Left lobe of liver (tissue), 2 donors: ENCODE measurements at places on chromosomes 7 and 10.

DNA sequence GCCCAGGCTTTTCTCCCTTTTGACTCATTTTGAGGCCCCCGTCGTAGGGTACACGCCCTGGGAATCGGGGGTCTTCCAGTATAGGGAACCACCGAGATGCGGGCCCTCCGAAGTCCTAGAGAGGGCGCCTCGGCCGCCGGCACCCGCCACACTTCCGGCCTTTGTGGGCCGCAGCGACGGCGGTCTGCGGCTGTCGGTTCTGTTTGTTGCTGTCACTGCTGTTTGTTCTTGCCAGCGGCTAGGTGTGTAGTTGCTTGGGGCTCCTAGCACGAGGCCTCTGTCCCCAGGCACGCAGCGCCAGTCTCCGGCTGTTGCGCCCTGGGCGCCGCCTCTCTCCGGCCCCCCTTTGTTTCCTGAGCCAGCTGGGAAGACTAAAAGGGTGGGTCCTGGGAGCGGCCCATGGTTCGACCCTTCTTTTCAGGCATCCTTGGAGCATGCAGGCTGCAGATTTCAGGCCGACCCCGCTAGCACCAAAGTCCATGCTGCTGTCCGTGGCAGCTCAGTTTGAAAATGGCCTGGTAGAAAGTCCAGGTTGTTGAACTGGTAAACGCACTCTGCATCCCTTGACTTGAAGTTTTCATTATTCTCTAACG, 17.8 kb upstream of the ZKSCAN1 start:
- peak; percentile 70 for DNase-seq

- DNase-seq, result no peak
Observed at GRCh38 chr10:16942381-16943078, 125.3 kb upstream of the RSU1 start.

DNA sequence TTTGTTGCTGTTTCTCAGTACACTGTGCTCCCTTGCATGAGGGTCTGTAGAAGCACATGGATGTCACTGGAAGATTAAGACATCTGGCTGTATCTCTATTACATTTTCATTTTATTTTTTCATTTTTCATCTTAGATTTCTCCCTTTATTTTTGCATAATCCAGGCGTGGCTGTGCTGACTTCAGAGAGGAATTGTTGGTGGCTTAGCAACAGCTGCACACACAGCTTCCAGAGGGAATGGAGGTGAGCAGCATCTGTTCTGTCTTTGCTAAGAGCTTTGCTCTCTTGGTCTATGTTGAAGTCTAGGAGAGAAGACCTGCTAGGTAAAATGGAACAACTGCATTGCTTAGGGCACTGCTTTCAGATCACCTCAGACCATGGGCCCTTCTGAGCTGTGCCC, 254.4 kb upstream of the SP4 start:
- DNase-seq, result no peak

- no peak for DNase-seq
Observed at GRCh38 chr10:6503171-6503570, 76.9 kb downstream of the PRKCQ start.

- DNase-seq, result no peak
Observed at GRCh38 chr7:13107291-13107690, 419.9 kb downstream of the ARL4A start.

GRCh38 chr10:89702121-89702480, 711 bp downstream of the KIF20B start:
- no peak for DNase-seq

GRCh38 chr7:122688400-122688998, 10.4 kb downstream of the RNF133 start:
- DNase-seq, result no peak

DNA sequence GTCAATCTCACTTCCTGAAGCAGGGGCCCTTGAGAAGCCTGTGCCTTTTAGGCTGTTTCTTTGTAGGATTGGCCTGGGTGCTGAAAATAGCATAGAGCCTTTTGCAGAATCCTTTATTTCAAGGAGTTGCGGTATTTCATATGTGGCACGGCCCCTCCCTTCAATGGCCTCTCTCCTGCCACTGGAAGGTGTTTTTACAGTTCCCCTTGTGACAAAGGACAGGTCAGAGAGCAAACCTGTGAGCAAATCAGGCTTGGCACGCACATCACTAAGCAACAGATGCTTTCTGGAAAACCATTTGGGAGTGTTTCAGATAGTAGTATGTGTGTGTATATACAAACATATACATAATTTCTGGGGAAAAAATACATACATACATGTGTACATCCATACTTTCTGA, 388.6 kb upstream of the C7orf33 start:
- DNase-seq, result no peak

DNA sequence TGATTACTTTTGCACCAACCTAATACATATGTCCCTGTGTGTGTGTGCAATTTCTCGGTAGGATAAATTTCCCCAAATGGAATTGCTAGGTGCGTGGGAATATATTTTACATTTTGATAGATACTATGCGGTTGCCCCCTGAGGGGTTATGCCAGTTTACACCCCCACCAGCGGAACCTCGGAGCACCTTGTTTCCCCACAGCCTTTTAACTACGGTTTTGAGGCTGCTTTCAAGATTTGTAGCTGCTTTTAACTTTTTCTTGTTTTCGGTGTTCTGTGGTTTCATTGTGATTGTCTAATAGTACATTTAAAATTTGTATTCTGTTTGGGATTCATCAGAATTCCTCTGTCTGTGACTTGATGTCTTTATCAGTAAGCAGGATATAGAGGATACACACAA, 22.0 kb downstream of the PROSER2 start:
- DNase-seq, result no peak

- DNase-seq, result no peak
Observed at GRCh38 chr7:152677808-152678670, 2.1 kb upstream of the XRCC2 start.

- no peak for DNase-seq
Observed at GRCh38 chr10:50506861-50507573, 116.7 kb downstream of the SGMS1 start.

GRCh38 chr10:70672165-70673042, at the start of gene ADAMTS14:
ADAMTS14 (plus strand) TSS chr10:70672506; CDS start chr10:70672803, 297 bp downstream.
- no peak for DNase-seq

- DNase-seq, result no peak
Observed at GRCh38 chr7:48224042-48224441, 52.8 kb downstream of the ABCA13 start.

DNA sequence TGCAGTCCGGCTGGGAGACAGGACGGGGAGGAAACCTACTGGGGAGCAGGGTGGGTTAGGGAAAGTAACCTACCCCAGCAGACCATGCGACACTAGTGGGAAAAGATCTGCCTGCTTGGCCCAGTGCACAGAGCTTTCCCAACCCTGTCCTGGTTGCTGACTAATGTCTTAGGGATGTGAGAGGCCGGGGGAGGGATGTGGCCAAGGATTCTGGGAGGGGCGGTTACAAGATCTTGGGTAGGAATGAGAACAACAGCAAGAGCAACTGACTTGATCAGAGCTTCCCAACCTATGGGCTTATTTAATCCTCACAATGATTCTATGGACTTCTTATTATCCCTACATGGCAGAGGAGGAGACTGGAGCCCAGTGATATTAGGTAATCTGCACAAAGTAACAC, 24.0 kb upstream of the EIF5AL1 start:
- peak; percentile 31 for DNase-seq

DNA sequence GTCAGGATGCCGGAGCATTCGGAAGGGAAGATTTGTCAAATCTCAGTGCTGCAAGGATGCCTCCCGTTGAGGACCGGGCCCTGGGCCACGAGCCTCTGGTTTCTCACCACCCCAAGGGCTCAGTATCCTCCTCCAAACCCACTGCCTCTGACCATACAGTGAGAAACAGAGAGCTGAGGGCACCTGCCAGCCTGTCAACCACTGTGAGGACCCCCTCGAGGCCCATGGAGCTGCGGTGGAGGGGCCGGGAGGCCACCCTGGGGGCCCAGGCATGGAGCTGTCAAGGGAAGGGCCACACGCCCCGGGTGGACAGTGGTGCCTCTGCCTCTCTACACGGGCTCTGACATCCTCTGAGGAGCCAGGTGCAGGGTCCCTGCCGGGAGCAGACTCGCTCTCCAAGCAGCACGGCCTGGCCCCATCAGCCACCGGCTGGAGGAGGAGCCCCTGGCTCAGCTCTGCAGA, 248.0 kb upstream of the TCERG1L start:
- no peak for DNase-seq

- no peak for DNase-seq
Observed at GRCh38 chr7:137454767-137455166, 111.2 kb upstream of the PTN start.

GRCh38 chr7:23043441-23043840, 29.5 kb upstream of the HYCC1 start:
- no peak for DNase-seq

- peak; percentile 53 for DNase-seq
Observed at GRCh38 chr10:12350167-12350872, 973 bp downstream of the CAMK1D start.

DNA sequence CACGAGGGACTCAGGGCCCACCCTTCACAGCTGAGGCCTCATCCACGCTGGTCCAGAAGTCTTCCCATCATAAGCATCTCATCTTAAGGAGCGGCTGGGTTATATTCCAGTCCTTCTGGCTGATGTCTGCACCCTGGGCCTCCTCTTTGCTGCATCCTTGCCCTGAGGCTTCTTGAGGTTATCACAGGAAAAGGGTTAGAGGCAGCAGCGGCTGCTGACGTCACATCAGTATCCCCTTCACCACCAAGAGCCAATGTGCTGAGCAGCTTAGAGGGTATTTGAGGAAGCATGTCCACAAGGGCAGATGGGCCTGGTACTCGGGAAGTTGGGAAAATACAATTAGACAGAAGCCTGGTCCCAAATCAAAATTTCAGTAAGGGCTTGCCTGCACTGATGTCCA, 125.1 kb downstream of the PLXNA4 start:
- no peak for DNase-seq

GRCh38 chr7:156309016-156309620, 331.5 kb upstream of the RNF32 start:
- no peak for DNase-seq

DNA sequence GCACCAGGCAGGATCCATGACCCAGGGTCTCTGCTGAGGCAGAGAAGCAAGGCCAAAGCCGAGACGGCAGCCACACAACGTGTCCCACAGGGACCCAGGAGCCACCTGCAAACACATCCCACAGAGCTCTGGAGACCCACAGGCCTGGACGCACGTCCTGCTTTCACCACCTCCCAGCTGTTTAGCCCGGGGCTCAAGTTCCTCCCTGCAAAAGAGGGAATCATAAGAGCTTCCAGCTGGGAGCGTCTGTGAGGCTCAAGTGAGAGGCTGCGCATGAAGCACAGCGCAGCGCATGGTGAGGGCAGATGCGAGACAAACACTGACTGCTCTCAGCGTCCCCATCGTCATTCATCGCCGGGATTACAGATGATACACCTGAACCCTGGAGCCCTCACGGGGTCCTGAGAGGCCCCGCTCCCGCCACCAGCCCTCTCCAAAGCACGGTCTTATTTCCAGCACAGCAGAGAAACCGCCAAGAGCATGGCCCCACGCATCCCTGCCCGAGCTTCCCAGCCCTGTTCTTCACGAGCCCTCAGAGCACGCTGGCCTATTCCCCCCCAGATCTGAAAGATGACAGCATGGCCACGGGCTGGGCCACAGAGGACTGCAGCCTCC, 88.7 kb downstream of the MAD1L1 start:
- DNase-seq, result no peak

- no peak for DNase-seq
Observed at GRCh38 chr10:50615658-50616057, 8.1 kb downstream of the SGMS1 start.

DNA sequence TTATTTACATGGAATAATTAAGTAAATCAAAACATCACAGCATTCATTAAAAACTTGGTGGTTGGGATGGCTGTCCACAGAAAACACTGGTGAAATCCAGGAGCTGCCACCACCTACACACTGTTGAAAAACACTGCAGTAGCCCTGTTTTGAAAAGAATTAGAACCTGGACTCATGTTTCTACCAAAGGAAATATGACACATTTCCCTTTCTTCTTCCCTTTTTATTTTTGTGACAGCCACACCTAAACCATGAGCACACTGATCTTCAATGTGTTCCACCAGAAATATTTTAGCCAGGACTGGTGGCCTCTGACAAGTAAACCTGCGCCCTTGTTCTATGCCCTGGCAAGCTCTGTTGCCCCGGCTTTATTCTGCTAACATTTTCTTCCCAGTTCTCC, 3.3 kb downstream of the TMEM140 start:
- no peak for DNase-seq

DNA sequence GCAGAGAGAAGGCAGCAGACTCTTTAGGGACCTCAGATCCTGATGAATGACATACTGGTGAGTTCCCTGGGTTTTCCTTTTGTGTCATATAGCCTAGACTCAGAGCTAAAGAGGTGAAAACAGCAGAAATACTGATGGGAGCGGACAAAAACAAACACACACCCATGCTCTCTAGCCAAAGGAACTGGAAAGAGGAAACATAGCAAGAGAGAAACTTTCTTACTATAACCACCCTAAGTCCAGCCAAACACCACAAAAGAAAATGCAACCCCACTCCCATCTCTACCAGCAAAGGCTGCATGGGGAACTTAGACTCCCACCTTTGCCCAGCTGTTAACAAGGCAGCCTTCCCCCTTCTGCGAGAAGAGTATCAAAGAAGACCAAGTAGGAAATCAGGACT, 16.3 kb downstream of the GSAP start:
- DNase-seq, result no peak

- DNase-seq, result no peak
Observed at GRCh38 chr7:64541438-64542359, 21.2 kb downstream of the ZNF680 start.

- no peak for DNase-seq
Observed at GRCh38 chr10:48572414-48572813, 32.5 kb downstream of the ARHGAP22 start.

DNA sequence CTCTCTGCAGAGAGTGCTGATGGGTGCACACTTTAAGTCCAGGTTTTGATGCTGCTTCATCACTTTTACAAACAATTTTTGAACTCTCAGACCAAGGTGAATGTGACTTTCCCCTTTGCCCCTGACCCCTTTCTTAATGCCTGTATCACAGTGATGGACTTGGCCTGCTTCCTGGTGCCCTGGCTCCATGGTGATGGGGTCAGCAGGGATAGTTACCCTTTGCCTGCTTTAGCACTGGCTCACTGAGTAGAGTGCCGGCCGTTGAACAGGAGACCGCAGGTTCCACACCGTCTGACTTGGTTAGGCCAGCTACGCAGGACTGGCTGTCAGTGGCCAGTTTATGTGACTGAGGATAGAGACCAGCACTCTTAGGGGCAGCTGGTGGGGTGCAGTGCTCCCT, 40.1 kb downstream of the LRGUK start:
- no peak for DNase-seq

GRCh38 chr10:97667463-97667862, 19.6 kb downstream of the AVPI1 start:
- DNase-seq, result no peak

DNA sequence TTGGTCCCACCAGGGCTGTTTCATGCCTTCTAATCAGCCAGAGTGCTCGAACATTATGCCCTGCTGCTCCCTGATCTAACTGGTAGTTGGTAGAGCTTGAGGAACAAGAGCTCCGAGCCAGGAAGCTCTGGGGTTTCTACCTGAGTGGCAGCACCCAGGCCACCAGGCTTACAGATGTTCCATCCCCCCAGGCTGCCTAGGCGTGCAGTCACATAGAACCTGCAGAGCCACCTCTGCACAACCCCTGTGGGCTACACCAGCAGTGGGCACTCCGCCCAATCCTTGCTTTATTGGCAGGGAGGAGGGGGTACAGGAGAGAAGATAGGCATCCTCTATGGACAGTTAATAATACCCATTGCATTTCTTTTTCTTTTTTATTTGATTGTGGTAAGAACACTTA, 21.8 kb downstream of the MAP3K8 start:
- DNase-seq, result no peak

- no peak for DNase-seq
Observed at GRCh38 chr7:131077735-131078134, 249.9 kb upstream of the MKLN1 start.
